ENCODE measurements at places on chromosomes 13 and 19.

GRCh38 chr13:45238945-45239795 lies 38.3 kb upstream of the KCTD4 start:
- DNase-seq: no peak

- no peak for DNase-seq
These were observed 13.3 kb downstream of the KCTD15 start for GRCh38 chr19:33809960-33810359.

- no peak for DNase-seq
These were observed 755 bp upstream of the RAB3A start for GRCh38 chr19:18204394-18205199.

- no peak for DNase-seq
These were observed 93.6 kb downstream of the SOX1 start for GRCh38 chr13:112160558-112160957.

GRCh38 chr13:94764576-94765321 lies 52.4 kb upstream of the SOX21 start:
- peak; percentile 5 for DNase-seq

GRCh38 chr13:95477187-95477586 lies 75.3 kb upstream of the CLDN10 start:
- DNase-seq: no peak

DNA sequence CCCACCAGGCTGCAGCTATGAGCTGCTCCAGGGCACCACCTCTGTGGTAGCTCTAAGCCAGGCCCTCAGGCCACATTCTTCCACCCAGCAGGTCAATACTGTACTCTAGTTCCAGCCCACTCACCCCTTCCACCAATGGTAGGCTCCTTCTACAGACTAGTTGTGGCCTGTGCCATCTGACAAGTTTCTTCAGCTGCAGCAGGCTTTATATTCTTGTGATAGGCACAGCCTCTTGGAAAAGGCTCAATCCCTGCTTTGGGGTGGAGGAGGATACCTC lies 8.5 kb downstream of the MICU2 start:
- DNase-seq: no peak

- no peak for DNase-seq
These were observed 94.0 kb upstream of the SLC15A1 start for GRCh38 chr13:98846521-98846920.

- no peak for DNase-seq
These were observed 3.3 kb upstream of the ZNF556 start for GRCh38 chr19:2863816-2864215.

DNA sequence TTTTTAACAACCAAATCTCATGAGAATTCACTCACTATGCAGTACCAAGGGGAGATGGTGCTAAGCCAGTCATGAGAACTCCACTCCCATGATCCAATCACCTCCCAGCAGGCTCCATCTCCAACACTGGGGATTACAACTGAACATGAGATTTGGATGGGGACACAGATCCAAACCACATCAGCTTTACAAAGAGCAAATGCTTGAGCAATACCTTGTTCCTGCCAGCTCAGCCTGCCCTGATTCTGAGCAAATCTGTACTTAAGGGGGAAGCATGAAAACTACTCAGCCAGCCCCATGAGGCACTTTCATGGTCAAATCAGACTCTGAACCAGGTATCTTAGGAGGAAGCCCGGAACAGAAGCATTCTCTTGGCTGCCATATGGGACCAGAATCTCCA lies 259.9 kb downstream of the TBC1D4 start:
- no peak for DNase-seq

GRCh38 chr19:38635483-38636399 lies 11.7 kb upstream of the ACTN4 start:
- no peak for DNase-seq

DNA sequence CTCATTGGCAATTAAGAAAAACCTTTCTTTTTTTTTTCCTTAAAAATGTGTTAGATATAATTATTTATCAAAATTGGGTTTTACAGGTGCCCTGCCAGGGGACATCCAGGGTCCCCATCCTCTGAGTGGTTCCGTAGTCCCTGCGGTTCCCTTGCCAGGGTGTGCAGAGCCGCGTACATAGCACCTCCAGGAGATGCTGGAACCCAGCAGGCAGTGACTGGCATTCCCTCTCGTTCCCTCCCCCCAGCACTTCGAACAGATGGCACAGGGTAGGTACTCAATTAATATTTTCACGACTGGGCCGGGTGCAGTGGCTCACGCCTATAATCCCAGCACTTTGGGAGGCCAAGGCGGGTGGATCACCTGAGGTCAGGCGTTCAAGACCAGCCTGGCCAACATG lies 82.0 kb downstream of the COL4A1 start:
- no peak for DNase-seq

GRCh38 chr19:45118106-45118505 lies 25.1 kb downstream of the PPP1R37 start:
- DNase-seq: no peak

GRCh38 chr13:62432295-62432694 lies 1016.6 kb upstream of the PCDH20 start:
- DNase-seq: no peak

DNA sequence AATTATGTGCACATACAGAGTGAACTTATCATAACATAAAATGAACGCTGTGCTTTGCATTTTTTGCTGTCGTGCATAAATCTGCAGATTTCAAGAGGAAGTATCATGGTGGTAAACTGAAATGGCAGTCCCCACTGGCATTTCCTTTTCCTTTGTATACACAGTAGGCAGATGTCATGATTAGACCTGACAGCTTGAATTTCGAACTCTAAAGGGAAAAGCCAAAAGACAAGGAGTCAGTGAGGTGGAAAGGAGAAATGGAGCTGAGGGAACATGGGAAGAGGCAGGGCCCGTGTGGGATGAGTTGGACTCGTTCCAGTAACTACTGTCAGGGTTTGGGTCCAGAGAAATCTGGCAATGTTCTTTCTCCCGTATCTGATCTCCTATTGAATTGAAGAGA lies 454.1 kb upstream of the SGCG start:
- no peak for DNase-seq

DNA sequence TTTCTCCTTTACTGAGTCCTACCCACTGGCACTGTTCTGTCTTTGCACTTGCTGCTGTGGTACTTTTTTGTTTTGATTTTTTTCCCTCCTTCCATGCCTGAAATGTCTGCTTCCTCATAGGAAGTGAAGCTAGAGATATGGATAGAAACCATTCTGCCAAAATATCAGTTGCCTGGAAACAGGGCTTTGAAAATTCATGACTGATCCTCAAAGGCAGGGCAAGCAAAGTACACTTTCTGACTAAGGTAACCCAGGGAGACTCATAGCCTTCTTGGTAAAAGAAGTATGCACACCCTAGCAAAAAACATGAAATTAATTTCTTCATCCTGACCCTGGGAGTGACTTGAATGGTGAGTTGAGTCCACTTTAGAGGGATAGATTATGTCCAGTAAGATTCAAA lies 329.8 kb downstream of the MYO16 start:
- DNase-seq: no peak

GRCh38 chr19:29941828-29942403 lies at the start of gene URI1:
TSS of gene URI1 (plus strand) at chr19:29942239. CDS start at chr19:29942548, 309 bp downstream.
- peak; percentile 83 for DNase-seq

- DNase-seq: no peak
These were observed 135.6 kb downstream of the PAN3 start for GRCh38 chr13:28273919-28274318.

- DNase-seq: no peak
These were observed 709.0 kb upstream of the ARGLU1 start for GRCh38 chr13:107276936-107277335.

DNA sequence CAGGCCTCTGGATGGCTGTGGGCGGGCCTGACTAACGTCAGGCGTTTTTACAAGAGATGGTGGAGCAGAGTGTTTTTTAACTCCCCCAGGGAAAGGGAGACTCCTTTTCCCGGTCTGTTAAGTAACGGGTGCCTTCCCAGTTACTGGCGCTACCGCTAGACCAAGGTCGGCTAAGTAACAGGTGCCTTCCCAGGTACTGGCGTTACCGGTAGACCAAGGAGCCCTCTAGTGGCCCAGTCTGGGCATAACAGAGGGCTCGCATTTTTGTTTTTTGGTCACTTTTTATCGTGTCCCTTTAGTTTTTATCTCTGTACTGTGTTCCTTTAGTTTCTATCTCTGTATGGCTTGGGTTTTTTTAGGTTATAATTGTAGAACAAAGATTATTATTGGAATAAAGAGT lies 10.0 kb downstream of the ZNF383 start:
- DNase-seq: no peak

GRCh38 chr19:33306191-33306590 lies 3.9 kb upstream of the CEBPA start:
- DNase-seq: no peak

DNA sequence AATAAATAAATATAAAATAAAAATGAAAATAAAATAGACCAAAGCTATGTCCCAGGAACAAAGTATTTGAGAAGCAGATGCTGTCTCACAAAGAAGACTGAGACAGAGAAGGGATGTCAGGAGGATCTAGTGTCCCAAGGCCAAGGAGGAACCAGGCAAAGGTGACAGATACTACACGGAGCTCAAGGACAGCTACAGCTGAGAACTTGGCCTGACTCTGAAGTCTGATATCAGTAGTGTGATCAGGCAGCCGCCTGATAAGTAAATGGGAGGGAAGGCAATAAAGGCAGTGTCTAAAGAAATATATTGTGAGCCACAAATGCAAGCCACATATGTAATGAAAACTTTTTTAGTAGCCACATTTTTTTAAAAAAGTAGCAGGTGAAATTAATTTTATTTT lies 20.4 kb upstream of the NANOS3 start:
- no peak for DNase-seq

DNA sequence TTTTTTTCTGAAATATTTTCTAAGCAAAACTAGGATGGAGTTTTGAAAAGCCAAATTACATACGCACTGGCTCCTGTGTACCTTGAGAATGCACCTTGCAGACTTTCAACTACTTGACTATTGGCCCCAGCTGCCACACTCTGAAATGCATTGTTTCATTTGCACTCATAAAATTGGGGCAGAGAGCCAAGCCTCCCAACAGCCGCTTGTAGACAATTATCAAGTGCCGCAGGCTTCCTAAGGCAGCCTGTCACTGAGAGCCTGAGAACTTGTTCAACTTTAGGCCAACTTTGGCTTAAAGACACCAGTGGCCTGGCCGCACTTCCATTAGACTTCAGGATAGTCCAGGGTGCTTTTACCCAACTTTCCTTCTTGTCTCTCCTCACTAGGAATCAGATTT lies 115.7 kb upstream of the STARD13 start:
- no peak for DNase-seq

GRCh38 chr13:61777899-61778298 lies 362.2 kb upstream of the PCDH20 start:
- no peak for DNase-seq

DNA sequence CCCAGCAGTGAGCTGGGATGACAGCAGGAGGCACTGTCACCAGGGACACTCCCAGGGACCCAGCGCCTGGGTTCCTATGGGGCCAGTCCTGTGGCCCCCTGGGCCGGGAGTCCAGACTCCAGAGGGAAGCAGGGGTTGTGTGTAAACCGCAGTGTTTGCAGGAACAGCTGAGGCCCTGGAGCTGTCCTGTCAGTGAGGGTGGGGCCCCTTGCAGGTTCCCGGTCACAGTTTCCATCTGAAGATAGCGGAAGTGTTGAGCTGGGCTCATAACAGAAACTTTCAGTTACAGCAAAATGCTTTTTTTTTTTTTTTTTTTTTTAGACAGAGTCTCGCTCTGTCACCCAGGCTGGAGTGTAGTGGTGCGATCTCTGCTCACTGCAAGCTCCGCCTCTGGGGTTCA lies 17.7 kb upstream of the CSNK1G2 start:
- DNase-seq: no peak

DNA sequence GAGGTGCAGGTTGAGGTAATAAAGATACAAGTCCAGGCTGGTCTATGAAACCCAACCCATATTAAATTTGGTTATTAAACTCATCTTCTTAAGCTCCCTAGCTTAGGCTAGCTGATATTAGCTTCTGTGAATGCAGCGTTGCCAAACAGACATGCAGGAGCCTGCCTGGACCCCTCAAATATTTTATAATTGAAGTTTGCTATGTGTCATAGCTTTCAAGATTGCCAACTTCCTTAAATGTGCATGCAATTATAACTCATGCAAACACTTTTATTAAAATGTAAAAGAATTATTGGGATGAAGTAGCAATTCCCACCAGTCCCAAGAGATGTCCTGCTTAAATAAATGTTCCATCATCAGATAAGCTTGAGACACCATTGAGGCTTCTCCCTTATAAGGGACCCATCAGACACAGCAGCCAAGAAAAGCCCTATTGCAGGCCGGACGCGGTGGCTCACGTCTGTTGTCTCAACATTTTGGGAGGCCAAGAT lies 51.3 kb downstream of the MBNL2 start:
- no peak for DNase-seq

DNA sequence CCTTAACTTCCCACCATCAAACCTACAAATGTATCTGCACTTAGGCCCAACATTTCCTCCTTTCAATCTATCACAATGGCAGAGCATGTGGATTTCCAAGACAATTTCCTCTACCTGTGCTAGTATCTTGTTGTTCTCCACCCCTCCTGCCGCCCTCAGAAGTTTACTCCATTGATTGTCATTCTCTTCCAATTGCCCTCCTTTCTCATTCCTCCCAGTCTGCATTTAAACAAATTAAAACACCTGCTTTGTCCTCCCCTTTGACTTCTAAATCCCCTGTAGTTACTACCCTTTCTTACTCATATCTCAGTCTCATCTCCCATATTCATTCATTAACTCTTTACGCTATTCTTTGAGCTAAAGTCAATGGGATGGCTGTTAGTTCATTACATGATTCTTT lies 370.6 kb downstream of the DIAPH3 start:
- DNase-seq: no peak

GRCh38 chr19:13441810-13442512 lies 64.3 kb downstream of the CACNA1A start:
- DNase-seq: no peak

DNA sequence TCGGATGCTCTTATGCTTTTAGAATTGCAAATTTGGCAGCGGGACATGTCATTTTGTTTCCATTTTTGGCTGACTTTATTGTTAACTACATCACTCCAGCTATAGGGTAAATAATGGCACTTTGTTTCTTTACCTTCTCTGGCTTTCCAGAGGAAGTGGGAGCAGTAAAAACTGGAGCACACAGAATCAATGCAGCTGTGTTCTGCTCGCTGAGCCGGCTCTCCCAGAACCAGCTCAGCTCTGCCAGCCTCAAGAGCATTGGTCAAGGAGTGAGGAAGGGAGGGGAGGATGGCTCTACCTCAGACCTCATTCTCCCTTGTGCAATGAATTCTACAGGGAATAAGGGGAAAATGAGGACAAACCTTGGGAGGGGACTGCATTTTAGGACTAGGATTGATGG lies 50.5 kb upstream of the SPATA13 start:
- no peak for DNase-seq
